CD4-positive, CD25-positive, alpha-beta regulatory T cell (primary cell): ENCODE measurements at places on chromosomes 3 and 15. TPM values are rescaled to one million over a fixed set of nuclear protein-coding genes. Genes with fewer than 3 reads are reported as not detected.

DNA sequence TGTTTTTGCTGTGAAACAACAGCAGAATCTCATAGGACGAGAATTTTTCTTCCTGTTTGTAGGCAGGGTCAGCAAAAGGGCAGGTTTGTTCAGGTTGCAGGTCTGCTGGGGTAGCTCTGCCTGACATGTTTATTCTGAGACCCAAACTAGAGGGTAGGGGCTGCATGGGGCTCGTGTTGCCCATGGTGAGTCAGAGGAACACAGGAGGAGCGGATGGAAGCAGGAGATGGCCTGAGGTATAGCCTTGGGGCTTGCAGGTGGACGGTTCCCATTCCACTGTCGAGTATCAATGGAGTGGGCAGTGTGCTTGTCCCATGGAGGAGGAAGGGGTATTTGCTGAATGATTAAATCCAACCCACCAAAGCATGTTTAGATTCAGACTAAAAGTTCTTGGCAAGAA is 138.9 kb downstream of the APBA2 start:
- H3K27ac ChIP-seq = no peak overlapping the region
- no peaks in the 10 kb centered on the region for H3K36me3 ChIP-seq
- DNase-seq = no peak

DNA sequence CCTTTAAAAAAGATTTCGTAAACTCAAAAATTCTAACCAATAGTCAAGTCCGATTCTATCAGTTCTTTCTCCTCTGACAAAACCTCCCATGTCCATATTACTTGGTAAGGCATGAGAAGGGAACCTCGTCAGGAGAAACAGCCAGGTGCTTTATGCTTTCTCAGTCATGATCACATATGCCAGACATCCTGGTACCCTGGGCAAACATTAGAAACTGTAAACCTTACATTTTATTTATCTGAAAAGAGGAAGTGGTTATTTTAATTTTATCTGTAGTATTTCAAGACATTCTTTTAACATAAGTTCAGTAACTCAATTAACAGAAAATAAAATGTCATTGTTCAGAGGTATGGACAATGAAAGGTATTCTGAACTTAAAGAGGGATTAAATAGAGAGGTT is 474.8 kb upstream of the GBE1 start:
- H3K4me3 ChIP-seq = no peak overlapping the region
- H3K36me3 ChIP-seq = no peaks in the 10 kb centered on the region
- no peak overlapping the region for H3K27ac ChIP-seq
- DNase-seq = no peak
- H3K4me1 ChIP-seq = no peaks in the 10 kb centered on the region

SLTM gene
- 232 TPM for total RNA-seq

ITGA11 gene
- total RNA-seq = not detected

- DNase-seq = no peak
- H3K27ac ChIP-seq = no peak overlapping the region
- H3K4me1 ChIP-seq = no peaks in the 10 kb centered on the region
These were observed 7.2 kb downstream of the CCDC80 start for GRCh38 chr3:112633757-112634156.

PRTG gene
- total RNA-seq = not detected

DNA sequence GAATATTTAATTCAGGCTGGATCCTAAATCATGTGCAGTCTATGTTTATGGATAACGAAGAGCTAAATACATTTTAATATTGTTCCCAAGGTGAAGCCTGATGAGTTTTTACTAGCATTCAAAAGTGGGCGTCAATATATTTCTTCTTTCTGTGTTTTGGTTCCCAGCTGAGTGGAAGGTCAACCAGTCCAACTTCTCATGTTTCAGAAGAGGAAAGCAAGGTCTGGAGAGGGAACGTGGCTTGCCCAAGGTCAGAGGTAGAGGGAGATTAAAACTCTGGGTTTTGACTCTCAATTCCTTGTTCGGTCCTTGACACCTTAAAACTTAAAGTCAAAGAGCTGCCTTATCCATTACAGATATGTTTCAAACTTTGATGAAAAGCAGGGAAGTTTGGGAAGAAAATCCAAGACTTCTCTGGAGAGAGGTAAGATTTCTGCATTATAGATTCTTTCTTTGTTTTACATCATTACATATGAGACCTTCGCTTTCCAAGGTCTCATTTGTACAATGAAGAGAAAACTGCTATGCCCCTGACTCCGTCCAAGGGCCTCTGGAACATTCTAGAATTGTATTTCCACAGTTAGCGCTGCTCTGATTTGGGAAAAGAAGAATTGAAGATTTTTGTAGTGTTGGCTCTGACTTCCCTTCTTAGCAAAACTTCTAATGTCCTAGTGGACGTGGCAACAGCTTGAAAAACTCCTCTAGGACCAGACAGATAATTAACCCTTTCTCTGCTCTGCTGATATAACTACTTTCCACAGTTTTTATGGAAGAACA is 57.7 kb upstream of the HES1 start:
- H3K4me1 ChIP-seq = no peaks in the 10 kb centered on the region
- no peak for DNase-seq
- H3K4me3 ChIP-seq = no peak overlapping the region
- H3K27ac ChIP-seq = no peak overlapping the region
- peaks cover 2% of the 10 kb centered on the region for H3K27me3 ChIP-seq

DNA sequence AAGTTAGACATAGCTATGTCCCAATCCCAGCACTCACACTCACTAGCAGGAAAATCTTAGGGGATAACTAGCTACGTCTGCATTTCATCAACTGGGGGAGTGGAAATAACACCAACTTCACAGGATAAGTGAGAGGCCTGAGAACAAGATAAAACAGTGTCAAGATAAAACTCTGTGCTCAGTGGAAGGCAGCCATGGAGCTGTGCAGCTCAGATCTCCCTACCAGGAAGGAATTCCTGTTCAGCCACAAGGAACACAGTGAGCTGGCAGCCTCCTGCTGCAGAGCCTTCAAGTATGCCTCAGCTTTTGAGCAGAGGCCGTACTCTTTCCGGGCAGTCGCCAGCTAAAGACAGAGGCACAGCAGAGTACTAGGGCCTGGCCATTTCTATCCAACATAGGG is 115.8 kb upstream of the TOPAZ1 start:
- H3K27ac ChIP-seq = no peak overlapping the region
- peaks cover 4% of the 10 kb centered on the region for H3K27me3 ChIP-seq
- no peak for DNase-seq

DNA sequence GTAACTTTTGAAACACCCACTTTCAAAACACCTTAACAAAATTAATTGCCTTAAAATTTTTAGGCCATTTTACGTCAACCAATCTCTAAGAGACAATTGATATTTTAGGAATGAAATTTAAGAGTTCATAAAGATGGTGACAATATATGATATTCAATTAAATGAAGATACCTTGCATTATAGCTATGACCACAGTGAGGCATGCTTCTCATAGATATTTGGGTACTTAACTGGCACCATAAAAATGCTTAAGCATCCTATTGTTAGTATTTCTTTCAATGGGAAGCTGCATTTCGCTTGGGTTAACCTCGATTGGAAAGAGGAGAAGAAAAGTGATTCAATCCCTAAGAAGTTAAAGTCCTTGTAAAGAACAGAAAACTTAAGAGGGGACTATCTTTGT is 209.0 kb downstream of the GAP43 start:
- H3K4me1 ChIP-seq = no peaks in the 10 kb centered on the region
- H3K4me3 ChIP-seq = no peak overlapping the region
- peaks cover 11% of the 10 kb centered on the region for H3K27me3 ChIP-seq
- no peaks in the 10 kb centered on the region for H3K36me3 ChIP-seq
- no peak overlapping the region for H3K27ac ChIP-seq

OSBPL10 gene
- total RNA-seq = 1.8 TPM

GRCh38 chr15:36075333-36075732 is 504.1 kb upstream of the CDIN1 start:
- no peak overlapping the region for H3K4me3 ChIP-seq
- no peak overlapping the region for H3K27ac ChIP-seq
- H3K27me3 ChIP-seq = no peaks in the 10 kb centered on the region
- no peaks in the 10 kb centered on the region for H3K36me3 ChIP-seq
- no peaks in the 10 kb centered on the region for H3K4me1 ChIP-seq
- no peak for DNase-seq

DNA sequence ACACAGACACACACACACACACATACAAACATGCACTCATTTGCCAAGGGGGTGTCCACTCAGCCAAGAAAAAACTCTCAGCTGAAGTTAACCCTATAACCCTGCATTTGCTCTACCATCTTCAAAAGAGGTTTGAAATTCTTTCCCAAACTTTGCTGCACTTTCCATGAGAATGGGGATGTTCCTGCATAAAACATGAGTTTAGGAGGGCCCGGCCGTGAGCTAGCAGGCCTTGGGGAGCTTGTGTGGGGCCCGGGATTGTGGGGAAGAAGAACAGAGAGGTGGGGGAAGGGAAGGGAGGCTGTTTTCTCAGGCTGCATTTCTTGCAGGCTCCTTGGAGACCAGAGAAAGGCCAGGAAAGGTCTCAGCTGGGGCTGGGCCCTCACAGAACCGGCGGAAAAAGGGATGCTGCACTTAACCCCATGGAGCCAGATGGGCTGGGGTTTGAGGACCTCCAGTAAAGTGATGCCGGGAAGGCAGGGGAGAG is 40.8 kb downstream of the SEMA5B start:
- no peak overlapping the region for H3K4me3 ChIP-seq
- H3K36me3 ChIP-seq = no peaks in the 10 kb centered on the region

SLC6A11 gene
- not detected for total RNA-seq

DHFR2 gene
- 2.9 TPM for total RNA-seq

- no peak overlapping the region for H3K4me3 ChIP-seq
- H3K4me1 ChIP-seq = no peaks in the 10 kb centered on the region
- DNase-seq = no peak
- no peaks in the 10 kb centered on the region for H3K36me3 ChIP-seq
- no peak overlapping the region for H3K27ac ChIP-seq
These were observed 56.5 kb upstream of the STT3B start for GRCh38 chr3:31476209-31476608.

GRCh38 chr3:110749006-110749405 is 322.6 kb upstream of the NECTIN3 start:
- H3K36me3 ChIP-seq = no peaks in the 10 kb centered on the region
- DNase-seq = no peak
- H3K27ac ChIP-seq = no peak overlapping the region

MYD88 gene
- total RNA-seq = 49.9 TPM

- no peaks in the 10 kb centered on the region for H3K27me3 ChIP-seq
- no peak overlapping the region for H3K27ac ChIP-seq
- H3K4me3 ChIP-seq = no peak overlapping the region
- H3K36me3 ChIP-seq = no peaks in the 10 kb centered on the region
These were observed 65.0 kb upstream of the SEMA6D start for GRCh38 chr15:47652328-47652727.

- H3K27me3 ChIP-seq = no peaks in the 10 kb centered on the region
- no peak overlapping the region for H3K4me3 ChIP-seq
- H3K27ac ChIP-seq = no peak overlapping the region
- H3K36me3 ChIP-seq = no peaks in the 10 kb centered on the region
- H3K4me1 ChIP-seq = no peaks in the 10 kb centered on the region
These were observed 56.9 kb upstream of the C3orf49 start for GRCh38 chr3:63762180-63762579.

- H3K27me3 ChIP-seq = no peaks in the 10 kb centered on the region
- no peak overlapping the region for H3K4me3 ChIP-seq
- no peak for DNase-seq
- no peaks in the 10 kb centered on the region for H3K4me1 ChIP-seq
These were observed 157.8 kb upstream of the ROPN1 start for GRCh38 chr3:124149771-124150170.

ESYT3 gene
- total RNA-seq = not detected

AHSG gene
- not detected for total RNA-seq

DNA sequence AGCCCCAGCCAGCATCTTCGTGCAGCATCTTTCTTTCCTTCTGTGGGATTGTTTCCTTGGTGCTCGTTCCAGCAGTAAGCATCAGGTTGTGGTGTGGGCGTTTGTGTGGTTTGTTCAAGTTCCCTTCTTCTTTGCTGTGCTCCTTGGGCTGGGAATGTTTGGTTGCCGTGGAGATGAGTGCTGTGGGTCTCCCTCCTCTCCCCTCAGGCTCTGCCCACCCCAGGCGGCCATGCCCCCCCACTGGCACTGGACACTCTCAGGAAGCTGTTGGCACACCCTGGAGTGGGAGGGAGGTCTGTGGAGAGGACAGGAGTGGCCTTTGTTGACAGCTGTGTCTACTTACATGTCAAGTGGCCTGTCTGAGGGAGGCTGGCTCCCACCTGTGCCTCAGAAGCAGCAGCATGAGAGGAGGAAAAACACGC is 46.5 kb upstream of the SACM1L start:
- no peak overlapping the region for H3K27ac ChIP-seq
- no peaks in the 10 kb centered on the region for H3K27me3 ChIP-seq
- peaks cover 33% of the 10 kb centered on the region for H3K36me3 ChIP-seq
- H3K4me3 ChIP-seq = no peak overlapping the region
- no peaks in the 10 kb centered on the region for H3K4me1 ChIP-seq
- no peak for DNase-seq

IL12A gene
- 5.6 TPM for total RNA-seq

DNA sequence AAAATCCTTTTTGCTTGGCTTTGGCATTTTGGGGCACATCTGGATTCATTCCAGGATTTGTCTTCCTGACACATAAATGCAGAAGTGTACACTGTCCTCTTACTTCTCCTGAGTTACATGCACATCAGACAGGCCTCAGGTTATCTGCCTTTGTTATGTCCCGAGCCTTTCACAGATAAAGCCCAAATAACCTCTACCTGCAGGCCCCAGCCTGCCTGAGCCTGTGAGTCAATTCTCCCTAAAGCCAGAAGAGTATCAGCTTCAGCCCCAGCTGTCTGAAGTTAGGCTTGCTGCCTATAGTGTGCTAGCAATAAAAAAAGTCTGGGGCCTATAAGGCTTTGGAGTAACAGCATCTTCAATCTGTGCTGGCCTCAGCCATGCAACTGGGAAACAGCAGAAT is 17.7 kb upstream of the GSK3B start:
- no peaks in the 10 kb centered on the region for H3K36me3 ChIP-seq
- H3K27ac ChIP-seq = no peak overlapping the region
- no peaks in the 10 kb centered on the region for H3K27me3 ChIP-seq
- DNase-seq = no peak
- H3K4me3 ChIP-seq = no peak overlapping the region
- no peaks in the 10 kb centered on the region for H3K4me1 ChIP-seq

DNA sequence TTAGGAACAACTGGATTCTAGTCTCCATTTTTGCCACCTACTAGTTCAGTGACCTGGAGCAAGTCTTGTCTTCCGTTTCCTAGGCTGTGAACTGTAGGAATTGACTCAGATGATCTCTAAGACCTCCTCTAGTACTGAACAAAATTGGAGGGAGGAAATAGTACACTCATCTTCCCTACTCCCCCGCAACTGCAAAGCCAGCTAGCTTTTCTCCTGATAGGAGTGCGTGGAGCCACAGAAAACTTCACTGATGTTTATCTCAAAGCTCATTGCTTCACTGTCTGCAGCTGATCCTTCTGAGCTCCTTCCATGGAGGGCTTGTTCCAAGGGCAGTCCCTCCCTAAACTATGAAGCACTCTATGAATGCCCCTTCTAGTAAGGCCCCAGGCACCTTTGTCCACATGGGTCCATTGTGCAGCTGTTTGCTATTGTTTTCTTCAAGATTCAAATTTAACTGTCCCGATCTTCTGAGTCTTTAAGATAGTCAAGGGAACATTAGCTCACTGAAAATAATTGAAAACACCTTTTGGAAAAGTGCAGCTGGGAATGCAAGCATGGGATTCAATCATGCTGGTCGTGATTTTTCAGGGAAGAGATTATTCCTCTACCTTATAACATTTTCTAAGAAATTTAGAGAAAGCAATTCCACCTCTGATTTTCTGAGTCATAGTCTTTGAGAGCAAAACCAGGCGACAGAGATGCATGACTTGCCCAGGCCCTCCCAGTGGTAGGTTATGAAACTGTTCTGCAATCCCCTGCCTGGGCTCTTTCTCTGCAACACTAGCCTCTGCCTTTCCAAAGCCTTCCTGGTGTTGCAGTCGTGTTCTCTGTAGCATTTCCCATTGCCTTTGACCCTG is 24.3 kb downstream of the FILIP1L start:
- H3K27ac ChIP-seq = no peak overlapping the region
- H3K4me1 ChIP-seq = no peaks in the 10 kb centered on the region
- no peaks in the 10 kb centered on the region for H3K36me3 ChIP-seq
